WERI-Rb-1 (cell line): ENCODE measurements at places on chromosomes 4 and X.

DNA sequence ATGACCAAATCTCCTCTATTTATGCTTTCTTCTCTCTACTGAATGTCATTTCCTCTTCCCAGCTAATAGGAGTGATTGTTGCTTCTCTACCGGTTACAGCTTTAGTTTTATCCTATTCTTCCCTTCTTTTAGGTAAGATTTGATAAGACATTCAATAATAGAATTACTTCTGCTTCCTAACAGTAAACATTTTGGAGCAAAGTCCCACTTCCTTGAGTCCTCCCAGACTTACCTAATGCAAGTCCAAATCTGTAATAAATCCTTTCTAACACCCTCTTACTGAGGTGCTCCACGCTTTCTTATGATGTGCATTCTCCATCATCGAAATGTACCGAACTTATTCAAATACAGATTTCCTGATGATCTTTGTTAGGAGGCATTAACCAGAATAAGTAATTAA lies 79.2 kb upstream of the GPM6A start:
- DNase-seq: no peak

- no peak for DNase-seq
These were observed 25.2 kb downstream of the PI4K2B start for GRCh38 chr4:25258980-25259578.

DNA sequence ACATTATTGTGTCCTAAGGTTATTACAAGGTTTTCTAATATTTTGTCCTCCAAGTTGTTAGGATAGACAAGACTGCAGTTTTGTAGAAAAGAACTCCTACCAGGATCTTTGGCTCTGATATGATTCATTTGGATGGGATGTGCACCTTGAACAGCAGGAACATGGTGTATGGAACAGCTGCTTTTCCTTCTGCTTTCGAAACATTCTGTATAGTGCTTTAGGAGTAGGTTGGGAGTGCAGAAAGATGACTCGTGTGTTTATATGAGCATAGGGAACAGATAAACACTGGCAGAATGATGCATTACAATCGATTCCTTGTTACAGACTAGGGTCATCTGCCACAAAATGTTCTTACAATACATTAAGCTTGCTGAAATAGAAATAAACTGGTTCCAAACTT lies 790.1 kb downstream of the DMD start:
- DNase-seq: no peak

- no peak for DNase-seq
These were observed 174.2 kb upstream of the JADE1 start for GRCh38 chr4:128635141-128635954.

DNA sequence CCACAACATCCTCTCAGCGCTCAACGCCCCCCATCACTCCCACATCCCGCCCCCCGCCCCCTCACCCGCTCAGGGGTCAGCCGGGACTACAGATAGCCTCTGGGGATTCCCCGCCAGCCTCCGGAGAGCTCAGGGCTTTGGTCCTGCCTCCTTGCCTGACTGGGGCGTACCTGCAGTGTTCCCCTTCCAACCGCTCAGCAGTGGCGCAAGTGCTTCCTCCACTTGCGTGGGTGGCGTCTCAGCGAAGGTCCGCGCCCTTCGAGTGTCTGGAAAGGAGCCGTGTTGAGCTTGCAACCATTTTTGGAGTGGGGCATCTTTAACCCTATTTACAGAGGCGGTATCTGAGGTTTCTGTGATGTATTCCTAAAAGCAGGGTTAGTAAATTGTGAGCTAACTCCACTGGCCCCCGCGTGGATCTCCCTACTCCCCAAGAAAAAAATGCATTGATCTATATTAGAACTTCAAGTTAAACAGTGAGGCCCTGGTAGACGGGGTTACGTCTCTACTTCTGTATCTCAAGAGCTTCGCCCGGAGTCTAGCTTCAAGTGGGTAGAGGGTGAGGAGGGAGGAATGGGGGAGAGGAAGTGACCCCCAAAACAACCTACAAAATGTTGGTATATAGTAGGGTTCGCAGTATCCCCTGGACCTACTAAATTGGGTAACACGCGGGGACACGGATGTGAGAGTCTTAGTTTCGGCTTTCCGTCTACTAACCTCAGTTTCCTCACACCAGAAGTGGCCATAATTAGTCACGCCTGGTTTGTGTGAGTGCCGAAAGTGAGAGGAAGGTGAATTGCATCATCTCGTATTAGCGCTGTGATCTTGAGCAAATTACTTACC lies 16.1 kb downstream of the NKX3-2 start:
- peak; percentile 12 for DNase-seq

DNA sequence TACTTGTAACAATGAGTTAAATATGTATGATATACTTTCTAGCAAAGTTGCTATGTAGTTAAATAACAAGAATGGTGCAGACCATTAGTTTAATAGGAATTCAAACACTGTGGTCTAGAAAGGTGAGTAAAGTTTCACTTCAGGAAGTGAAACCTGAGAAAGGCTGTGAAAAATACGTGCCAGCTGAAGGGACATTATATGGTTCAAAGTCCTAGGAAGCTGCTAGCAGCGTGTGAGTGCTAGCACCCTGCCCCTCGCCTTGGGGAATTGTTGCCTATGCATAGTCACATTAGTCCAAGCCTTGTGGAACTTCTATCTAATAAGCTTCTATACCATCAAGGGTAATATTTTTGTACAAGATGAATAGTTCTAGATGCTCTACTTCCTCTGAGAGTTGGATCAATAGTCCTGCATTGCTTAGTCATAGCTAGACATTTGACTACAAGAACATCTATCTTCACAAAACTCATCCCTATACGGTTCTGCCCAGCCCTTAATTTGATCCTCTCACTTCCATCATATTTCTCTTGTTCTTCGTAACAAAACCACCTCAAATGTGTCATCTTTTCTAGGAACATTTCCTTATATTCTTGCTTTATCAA lies 45.8 kb upstream of the ARSJ start:
- DNase-seq: no peak

DNA sequence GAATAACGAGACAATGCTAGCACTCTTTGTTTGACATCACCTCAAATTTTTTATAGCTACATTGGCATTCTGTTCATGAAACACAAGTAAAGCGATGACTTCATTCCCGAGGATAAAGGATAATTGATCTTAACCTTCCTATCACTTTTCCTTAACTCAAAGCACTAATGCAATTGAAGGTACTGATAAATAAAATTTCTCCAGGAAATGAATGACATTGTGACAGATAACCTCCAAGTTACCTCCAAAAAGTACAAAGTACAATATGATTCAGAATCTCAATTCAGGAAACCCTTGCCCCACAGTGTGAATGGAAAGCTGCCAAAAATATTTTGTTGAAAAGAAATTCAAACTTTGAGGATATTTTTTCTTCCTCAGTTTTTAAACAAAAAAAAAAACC lies 1.8 kb downstream of the PRSS12 start:
- DNase-seq: no peak
